ENCODE measurements at places on chromosomes 16 and 17.

GRCh38 chr16:52069866-52070265 lies 477.1 kb downstream of the TOX3 start:
- DNase-seq = no peak

- DNase-seq = peak; percentile 90
These were observed 87.8 kb downstream of the SMG6 start for GRCh38 chr17:2215616-2216364.

GRCh38 chr16:63982110-63982509 lies 1139.8 kb downstream of the CDH11 start:
- no peak for DNase-seq

DNA sequence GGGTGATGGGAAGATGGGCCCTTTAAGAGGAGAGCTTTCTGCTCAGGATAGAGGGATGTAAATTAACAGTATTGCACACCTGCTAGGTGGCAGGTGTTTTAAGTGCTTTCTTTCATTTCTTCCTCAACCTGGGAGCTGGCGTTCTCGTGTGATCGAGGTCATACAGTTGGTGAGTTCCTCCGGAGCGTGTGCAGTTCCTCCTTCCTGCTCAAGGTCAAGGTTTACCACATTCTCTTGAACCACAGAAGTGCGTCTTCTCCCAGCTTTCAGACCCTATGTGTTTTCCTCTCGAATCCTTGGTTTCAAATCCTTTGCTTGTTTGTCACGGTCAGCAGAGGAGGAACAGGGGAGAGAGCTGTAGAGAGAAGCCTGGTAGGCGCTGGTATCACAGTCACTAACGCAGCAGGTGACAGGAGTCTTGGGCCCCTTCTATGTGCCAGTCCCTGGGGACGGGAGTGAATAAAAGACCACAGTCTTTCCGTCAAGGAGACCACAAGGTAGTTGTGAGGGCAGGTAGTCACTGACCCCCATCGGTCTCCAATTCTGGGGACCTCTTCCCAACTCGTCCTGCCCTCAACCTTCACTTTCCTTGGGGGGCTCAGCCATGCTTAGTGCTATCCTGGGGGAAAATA lies 791 bp downstream of the DNAI2 start:
- DNase-seq = no peak

- no peak for DNase-seq
These were observed 4.9 kb upstream of the PGAP6 start for GRCh38 chr16:386641-387156.

- DNase-seq = no peak
These were observed 18.4 kb downstream of the TUBD1 start for GRCh38 chr17:59874376-59874775.
